ENCODE measurements at places on chromosomes 3 and 15.

- DNase-seq: no peak
Measured at GRCh38 chr3:192410684-192410960, 316.7 kb downstream of the FGF12 start.

GRCh38 chr3:131277836-131278497, 103.6 kb upstream of the NUDT16 start:
- no peak for DNase-seq

- DNase-seq: no peak
Measured at GRCh38 chr3:12758025-12758781, 856 bp downstream of the TMEM40 start.

DNA sequence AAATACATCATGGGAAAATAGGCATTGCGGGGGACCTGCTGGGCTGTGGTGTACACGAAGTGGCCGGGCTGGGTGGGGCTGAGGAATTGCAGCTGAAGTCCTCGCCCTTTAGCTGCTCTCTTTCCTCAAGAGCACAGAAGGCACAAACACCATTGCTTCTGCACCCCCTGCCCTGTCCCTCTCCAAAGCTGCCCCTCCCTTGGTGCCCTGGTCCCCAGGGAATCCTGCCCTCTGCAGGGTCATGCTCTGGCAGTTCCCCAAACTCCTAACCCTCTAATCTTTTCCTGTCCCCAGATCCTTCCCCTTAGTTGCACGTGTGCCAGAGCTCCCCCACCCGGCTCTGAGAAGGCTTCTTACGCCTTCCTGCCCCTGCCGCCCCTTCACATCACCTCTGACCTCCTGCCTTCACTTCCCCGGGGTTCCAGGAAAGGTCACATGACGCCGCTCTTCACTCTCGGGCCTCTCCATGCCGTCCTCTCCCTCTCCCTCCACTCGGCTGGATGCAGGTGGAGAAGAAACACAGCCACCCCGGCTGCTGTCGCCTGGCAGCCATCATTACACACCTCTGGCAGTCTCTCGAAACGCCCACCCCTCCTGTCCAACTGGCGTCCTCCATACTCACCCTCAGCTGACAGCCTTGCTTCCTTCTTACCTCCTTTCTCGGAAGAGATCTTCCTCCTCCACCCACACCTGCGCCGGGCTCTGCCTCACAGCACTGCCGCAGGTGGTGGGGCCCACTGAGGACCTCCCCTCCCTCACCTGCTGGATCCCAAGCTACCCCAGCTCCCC, 6.9 kb upstream of the PCSK6 start:
- DNase-seq: no peak

DNA sequence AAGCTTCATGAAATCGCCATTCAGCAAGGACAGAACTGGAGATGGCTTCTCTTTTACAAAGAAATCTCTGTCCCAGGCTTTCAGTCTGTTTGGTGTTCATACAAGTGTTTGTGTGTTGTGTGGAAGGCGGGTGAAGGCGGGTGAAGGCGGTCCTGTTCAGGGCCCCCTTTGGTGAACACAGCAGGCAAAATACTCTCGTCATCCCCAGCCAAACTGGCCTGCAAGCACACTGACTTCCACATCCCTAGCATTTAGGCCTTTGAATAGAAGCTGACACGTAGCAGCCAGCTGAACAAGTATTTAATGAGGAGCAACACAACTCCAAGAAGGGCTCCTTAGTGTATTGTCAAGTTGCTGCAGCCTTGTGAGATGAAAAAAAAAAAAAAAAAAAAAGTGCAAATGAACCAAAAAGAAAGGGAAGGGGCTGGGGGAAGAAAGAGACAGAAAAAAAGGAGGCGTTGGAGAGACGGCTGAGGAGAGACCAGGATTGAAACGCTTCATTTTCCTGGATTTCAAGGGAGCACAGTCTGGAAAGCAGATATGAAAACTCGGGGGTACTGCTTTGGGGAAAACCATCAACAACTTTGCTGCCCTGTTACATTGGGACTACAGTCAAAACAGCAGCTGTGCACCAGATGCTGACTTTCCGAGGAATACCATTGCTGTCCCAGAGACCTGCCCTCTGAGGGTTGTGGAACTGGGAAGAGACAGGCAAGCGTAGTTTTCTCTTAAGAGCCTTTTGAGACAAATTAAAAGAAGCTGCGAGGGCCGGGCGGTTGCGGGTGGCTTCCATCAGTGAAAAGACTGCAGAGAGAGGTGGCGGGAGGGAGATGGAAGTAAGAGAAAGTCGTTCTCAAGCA, 74.6 kb downstream of the TGFBR2 start:
- no peak for DNase-seq

- no peak for DNase-seq
Measured at GRCh38 chr3:187522890-187523289, 147.3 kb downstream of the SST start.

- DNase-seq: no peak
Measured at GRCh38 chr15:59178151-59178695, 28.4 kb upstream of the LDHAL6B start.

DNA sequence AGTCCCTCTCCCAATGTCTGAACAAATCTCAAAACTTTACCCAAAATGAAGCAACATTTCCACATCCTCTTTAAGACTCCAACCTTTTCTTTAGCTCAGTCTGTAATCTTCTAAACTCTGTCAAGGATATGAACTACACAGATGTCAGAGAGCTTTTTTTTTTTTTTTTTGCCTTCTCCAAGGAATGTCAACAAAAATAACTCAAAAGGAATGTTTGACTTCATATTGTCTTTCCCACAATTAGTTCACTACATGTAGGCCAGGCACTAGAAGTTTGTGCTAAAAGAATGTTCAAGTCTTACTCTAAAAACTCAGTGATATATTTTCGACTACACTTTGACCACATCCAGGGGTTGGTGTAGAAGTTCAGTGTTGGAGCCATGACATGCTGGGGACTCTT, 37.1 kb downstream of the ADAMTS9 start:
- no peak for DNase-seq

All from CD4-positive, alpha-beta T cell treated with Interleukin-6 at 100 ng/mL for 8 hours (primary cell).